ENCODE measurements at places on chromosomes 3 and 15.

GRCh38 chr3:156728267-156728985, 54.0 kb downstream of the TIPARP start:
- DNase-seq: no peak

DNA sequence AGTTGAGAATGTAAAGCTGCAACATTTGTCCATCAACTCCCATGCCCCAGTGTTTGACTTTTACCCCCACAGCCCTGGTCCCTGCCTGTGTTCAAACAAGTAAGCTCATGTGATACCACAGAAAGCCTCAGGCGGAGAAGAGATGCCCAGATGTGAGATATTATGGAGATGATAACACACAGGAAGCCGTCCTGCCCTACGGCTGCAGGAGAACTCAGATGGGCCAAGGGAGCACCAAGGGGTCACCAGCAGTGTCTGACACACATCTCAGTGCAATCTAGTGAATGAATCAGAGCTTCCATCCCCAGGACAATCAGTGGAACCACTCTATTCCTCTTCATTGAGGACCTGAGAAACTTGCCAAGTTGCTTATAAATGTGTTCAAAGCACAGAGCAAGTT, 14.0 kb upstream of the SPINK8 start:
- DNase-seq: no peak

DNA sequence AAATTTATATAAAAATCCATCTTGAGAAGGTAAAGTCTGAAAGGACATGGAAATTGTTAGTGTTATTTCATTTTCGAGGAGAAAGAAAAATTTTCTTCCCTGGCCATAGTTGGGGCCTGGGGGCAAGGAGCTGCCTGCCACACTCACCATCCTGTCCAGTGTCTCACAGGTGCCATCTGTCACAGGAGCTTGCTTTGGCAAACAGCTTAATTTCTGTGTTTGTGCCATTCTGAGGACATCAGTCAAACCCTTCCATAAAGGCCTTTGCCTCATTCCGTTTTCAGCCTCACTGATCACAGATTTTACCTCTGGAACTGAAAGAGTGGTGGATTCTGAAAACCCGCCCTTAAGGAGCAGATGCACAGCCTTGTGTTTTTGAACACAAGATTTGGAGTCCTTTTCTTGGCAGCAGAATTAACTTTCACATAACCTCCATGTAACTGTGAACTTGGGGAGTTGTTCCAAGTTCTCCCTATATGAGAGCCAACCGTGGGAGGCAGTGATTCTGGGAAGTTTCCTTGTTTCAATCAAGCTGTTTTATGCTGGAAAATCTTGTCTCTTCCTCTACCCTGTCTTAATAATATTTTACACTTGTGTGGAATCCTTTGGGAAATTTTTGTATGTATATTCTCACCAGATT, 254.7 kb downstream of the CACNA2D3 start:
- no peak for DNase-seq

- no peak for DNase-seq
Observed at GRCh38 chr3:194197981-194198695, 62.2 kb downstream of the HES1 start.

- no peak for DNase-seq
Observed at GRCh38 chr3:14492948-14493881, 46.9 kb downstream of the GRIP2 start.

- DNase-seq: no peak
Observed at GRCh38 chr15:66225656-66226274, 27.8 kb downstream of the MEGF11 start.
